CD4-positive, alpha-beta T cell treated with Interleukin-15 for 4 hours (primary cell): ENCODE measurements at places on chromosomes 11 and 22.

DNA sequence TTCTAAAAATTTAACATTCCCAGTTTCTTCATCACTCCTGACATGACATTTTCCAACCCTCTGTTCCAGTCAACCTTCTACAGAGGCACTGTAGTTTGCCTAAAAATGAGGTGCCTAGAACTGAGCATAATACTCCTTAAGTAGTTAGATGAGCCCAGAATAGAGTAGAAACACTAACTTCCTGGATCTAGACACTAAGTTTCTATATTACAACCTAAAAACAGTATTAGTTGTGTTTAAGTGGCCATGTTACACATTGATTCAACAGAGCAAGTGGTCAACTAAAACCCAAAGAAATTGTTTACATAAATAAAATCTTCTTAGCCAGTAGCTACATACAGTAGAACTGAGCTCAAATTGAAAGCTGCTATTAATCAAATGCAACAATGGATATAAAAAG is 1.3 kb downstream of the HPS5 start:
- DNase-seq = no peak

DNA sequence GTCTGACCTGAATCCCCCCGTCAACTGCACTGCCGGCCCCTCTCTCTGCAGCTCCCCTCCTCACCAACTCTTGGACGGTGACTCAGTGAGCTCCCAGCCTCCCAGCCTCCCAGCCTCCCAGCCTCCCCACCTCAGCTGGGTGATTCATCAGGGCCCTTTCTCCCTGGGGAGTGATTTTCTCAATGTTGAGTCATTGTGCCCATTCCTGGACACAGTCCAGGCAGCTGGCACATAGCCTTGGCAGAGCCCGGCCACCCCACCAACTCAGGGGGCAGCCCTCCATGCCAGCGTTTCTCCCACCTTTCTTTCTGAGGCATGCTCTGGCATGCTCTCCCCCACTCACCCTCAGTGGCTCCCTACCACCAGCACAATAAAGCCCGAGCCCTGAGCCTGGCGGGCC is 30.7 kb downstream of the PDE2A start:
- DNase-seq = no peak

DNA sequence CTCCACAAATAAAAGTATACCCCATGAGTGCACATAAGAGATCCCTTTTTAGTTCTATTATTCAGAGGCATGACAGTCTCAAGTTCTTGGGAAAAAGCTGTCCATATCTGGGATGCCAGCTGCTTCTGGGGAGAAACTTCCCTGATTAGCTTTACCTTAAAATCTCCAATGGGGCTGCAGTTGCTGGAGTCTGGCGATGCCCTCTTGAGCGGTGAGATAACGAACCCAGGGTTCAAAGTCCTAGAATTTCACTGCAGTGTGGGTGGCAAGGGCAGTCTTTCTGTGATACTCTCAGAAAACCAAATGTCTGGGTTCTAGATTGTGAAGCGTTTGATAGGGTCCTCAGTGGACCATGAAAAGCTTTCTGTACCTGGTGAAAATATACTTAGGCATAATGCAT is 7.4 kb upstream of the PRR33 start:
- DNase-seq = no peak

- DNase-seq = no peak
Measured at GRCh38 chr11:86587264-86588193, 84.9 kb downstream of the ME3 start.

- DNase-seq = no peak
Measured at GRCh38 chr11:77080643-77081210, 14.0 kb downstream of the CAPN5 start.

DNA sequence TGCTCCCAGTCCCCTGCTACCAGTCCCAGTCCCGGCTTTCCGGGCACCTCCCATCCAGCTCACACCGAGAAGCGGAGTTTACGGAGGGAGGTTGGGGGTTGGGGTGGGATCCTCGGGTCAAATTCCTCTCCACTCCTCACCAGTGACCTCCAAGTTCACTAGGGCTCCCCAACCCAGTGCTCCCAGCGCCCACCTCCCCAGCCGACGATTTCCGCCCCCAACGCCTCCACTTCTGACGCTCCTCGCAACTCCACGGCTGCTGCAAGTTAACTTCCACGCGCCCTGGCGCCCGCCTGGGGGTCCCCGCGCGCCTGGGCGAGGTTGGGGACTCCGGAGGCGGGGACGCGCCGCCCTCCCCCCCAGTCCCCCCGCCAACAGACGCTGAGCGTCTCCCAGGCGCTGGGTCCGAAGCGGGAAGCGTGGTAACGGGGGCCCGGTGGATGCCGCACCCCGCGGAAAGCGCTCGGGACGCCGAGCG is 526 bp downstream of the TPST2 start:
- DNase-seq = no peak

DNA sequence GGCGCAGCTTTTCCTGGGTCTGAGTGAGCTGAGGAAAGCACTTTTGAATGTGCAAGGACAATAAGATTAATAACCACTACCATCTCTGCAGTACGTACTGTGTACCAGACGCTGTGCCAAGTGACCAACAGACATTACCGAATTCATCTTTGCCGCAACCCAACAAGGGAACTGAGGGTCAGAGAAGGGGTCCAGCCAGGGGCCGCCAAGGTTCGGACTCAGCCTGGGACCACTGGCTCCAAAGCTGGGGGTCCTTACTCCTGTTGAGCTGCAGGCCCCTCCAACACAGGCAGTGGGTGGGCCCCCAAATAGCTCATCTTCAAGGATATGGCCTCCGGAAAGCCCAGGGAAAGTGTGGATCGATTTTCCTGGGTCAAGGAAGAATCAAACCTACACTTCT is 55.0 kb upstream of the EMID1 start:
- no peak for DNase-seq

- DNase-seq = no peak
Measured at GRCh38 chr11:46554213-46555147, 39.3 kb downstream of the AMBRA1 start.

GRCh38 chr11:94885581-94885980 is 87.8 kb downstream of the CWC15 start:
- DNase-seq = no peak

GRCh38 chr22:31154975-31155374 is 5.0 kb upstream of the RNF185 start:
- no peak for DNase-seq

GRCh38 chr11:9663699-9664275 is at the start of gene SWAP70:
TSS of gene SWAP70 (plus strand) at chr11:9664077. CDS start at chr11:9664180, 103 bp downstream.
- DNase-seq = peak; percentile 69

DNA sequence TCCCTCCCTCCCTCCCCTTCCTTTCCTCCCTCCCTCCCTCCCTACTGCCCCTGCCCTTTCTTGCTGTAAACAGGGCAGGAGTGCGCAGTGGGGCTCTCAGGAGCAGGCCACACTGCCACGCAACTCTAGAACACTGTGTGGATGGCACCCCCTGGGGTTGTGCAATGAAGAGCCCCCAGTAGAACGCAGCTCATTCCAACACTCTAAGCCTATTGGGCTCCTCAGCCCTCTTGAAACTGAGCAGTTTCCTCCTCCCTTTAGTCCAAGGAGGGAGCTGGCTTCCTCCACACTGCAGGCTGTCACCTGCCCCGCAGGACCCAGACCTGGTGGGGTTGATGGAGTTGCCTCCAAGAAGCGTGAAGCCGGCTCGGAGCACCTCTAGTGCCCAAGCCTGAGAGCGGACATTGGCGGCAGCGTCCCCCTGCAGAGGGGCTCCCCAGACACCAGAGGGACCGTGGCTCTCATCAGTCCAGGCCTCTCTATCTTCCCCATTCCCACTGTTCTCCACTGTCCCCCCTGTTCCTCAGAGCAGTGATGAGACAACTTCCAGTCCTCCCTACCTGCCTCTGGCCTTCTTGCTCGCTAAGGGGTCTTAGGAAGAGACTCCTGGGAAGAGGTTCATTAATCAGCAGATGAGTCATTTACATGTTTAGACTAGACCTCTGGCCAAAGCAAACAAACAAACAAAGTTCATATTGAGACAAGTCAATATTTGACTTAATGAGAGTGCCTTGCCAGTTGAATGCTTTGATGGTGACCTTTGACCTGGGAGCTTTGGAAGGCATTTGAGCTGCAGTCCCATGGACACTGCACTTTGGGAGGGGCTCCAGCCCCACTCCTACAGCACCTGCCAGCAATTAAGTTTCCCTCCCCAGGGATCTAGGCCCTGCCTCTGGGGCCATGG is 64.0 kb downstream of the RPUSD4 start:
- DNase-seq = no peak

DNA sequence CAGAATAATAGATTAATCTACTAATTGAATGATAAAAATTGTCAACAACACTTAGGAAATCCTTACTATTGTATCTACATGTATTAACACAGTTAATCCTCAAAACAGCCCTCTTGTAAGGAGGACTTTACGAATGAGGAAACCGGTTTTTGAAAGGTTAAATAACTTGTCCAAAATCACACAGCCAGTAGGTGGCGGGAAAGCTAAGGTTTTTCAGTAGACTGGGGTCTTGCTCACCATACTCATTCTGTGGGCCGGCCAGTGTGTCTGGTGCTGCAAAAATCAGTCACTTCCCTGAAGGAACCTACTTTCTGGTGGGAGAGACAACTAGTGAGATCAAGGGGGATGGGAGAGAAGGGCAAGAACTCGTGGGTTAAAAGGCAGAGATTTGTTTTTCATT is 3.8 kb downstream of the DCPS start:
- no peak for DNase-seq

DNA sequence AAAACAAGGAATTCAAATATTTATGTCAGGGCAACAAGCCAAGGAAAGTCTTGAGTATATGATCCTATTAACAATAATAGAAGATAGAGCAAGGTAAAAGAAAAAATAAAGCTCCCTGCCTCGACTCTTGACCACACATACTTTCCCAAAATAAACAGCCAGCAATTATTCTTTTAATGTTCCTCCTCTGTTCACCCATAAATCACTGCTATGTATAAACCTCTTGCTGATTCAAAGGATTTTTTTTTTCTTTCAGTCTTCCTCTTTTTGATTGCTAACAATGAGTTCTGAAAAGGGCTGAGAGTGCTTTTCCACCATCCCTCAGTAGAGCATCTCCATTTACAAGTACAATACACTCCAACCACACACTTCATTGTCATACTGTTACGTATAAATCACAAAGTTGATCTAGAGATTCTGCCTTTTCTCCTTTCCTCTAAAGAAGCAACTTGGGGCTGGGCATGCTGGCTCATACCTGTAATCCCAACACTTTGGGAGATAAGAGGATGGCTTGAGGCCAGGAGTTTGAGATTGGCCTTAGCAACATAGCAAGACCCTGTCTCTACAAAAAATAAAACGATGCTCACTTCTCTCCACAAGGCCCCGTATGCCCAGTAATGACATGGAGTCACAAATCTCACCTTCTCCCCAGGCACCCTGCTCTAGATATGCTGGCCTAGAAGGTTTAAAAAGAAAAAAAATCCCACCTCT is 24.0 kb downstream of the RAB30 start:
- DNase-seq = no peak

DNA sequence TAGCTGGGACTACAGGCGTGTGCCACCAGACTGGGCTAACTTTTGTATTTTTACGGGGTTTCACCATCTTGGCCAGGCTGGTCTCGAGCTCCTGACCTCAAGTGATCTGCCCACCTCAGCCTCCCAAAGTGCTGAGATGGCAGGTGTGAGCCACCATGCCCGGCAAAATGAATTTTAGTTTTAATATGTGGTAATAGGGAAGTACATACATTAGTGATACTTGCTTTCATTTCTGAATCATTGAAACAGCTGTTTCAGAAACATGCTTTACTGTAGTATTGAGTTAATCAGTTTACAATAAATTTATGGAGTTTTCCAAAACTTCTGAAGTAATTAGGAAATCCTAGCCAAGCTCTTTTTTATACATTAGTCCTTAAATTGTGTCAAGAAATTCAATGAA is 15.6 kb downstream of the PCF11 start:
- no peak for DNase-seq

GRCh38 chr11:35799655-35800054 is 137.1 kb downstream of the TRIM44 start:
- DNase-seq = no peak

GRCh38 chr11:103529181-103529684 is 420.0 kb downstream of the DYNC2H1 start:
- DNase-seq = no peak

DNA sequence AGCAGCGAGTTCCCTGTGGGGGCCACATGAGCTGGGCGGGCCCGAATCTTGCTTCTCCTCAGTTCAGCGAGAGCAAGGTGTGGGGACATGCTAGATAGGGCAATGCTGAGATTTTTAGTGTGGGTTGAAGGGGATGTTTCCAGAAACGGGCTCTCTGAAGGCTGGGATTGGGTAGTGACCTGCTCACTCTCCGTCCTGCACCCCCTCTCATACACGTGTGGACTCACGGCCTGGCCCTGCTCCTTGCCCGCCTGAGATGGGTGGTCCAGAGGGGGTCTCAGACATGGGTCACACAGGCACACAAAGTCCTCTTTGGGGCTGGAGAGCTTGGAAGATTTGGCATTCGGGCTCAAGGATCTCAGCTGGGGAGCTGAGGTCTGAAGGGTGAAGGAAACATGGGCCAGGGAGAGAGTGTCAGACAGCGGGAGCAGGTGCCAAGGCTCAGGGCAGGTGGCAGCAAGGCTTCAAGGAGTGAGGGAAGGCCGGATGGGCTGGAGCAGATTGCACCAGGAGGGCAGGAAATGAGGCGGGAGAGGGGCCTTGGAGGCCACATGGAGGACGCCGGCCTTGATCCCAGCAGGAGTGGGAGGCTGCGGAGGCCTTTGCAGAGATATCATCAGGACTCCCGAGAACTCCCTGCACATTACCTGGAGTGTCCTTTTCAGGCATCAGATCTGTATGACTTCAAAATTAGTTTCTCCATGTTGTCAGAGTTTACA is 74.1 kb downstream of the PARVB start:
- DNase-seq = no peak

DNA sequence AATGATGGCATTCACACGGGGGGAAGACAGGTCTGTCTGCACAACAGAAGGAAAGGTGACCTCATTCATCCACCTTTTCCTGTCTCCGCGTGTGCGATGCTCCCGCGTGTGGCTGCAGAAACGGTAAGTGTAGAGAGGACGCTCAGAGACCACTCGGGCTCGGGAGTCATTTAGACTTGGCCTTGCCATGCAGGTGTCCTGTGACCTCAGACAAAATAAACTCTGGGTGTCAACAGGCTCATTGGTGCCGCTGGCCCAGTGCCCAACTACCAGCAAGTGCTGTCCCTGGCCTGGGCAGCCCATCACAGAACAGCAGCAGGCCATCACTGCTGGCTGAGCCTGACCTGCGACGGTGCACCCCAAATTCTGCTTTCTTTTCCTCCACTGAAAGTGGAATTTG is 48.1 kb upstream of the ARFGAP3 start:
- DNase-seq = no peak

DNA sequence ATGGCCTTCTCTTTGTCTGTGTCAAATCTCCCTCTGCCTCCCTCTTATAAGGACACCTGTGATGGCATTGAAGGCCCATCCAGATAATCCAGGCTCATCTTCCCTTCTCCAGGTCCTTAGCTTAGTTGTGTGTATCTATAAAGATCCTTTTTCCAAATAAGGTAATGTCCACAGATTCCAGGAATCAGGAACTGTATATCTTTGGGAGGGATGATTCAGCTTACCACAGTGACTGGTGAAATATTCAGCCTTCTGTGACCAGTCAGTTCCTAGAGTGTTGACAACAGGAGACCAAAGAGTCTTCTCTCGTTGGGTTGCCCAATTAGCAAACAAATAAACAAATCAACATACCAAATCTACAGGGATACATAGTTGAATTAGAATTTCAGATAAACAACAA is 175.8 kb downstream of the MPPED1 start:
- no peak for DNase-seq

- DNase-seq = no peak
Measured at GRCh38 chr11:18749681-18750319, 23.8 kb upstream of the IGSF22 start.

- peak; percentile 70 for DNase-seq
Measured at GRCh38 chr22:46122511-46122971, 27.8 kb upstream of the PPARA start.

- no peak for DNase-seq
Measured at GRCh38 chr22:26124991-26125725, 44.1 kb upstream of the SEZ6L start.

- DNase-seq = no peak
Measured at GRCh38 chr22:37101311-37102066, 8.0 kb downstream of the TMPRSS6 start.
